Right lung (tissue), 10 donors: ENCODE measurements at places on chromosomes 7 and 10.

DNA sequence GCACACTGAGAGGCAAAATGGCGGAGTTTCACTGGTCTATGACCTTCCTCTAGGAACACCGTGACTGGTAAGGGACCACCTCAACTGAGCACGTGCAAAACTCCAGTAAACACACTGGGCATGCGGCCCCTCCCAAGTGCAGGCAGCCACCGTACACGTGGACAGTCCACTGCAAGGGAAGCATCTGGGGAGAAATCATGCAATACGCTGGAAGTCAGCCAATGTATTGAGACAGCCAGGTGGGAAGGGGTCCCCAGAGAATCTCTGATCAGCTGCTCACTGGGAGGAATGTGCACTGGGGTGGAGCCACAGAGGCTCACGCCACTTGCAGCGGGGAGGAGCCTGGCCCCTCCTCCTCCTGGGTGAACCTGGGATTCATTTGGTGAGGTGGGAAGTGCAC is 49.3 kb downstream of the CFAP46 start:
- no peak for DNase-seq

GRCh38 chr10:73819081-73819480 is 7.7 kb upstream of the NDST2 start:
- DNase-seq: no peak

DNA sequence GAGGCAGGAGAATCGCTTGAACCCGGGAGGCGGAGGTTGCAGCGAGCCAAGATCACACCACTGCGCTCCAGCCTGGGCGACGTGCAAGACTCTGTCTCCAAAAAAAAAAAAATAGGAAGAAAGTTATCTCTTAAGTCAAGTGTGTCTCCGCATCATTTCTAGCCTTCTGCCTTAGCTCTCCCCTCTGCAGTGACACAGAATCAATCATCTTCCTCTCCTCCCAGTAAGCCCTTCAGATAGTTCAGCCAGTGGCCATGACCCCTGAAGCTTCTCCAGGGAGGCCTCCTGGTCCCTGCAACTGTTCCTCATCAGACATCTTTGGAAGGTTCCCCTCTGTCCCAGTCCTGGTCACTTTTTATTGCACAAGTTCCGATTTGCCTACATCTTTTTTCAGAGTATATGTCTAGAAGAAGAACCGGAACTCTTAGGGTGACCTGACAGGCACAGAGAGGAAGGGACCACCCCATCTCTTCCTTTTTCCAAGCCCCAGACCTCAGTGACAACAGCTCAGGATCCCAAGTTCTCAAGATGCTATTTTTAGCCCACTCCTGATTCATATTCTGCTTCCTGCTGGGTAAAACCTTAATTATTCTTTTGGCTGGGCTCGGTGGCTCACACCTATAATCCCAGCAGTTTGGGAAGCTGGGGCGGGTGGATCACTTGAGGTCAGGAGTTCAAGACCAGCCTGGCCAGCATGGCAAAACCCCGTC is 6.6 kb upstream of the RHBDD2 start:
- no peak for DNase-seq

GRCh38 chr10:119872860-119873681 is 428 bp upstream of the MCMBP start:
- DNase-seq: peak; percentile 93

DNA sequence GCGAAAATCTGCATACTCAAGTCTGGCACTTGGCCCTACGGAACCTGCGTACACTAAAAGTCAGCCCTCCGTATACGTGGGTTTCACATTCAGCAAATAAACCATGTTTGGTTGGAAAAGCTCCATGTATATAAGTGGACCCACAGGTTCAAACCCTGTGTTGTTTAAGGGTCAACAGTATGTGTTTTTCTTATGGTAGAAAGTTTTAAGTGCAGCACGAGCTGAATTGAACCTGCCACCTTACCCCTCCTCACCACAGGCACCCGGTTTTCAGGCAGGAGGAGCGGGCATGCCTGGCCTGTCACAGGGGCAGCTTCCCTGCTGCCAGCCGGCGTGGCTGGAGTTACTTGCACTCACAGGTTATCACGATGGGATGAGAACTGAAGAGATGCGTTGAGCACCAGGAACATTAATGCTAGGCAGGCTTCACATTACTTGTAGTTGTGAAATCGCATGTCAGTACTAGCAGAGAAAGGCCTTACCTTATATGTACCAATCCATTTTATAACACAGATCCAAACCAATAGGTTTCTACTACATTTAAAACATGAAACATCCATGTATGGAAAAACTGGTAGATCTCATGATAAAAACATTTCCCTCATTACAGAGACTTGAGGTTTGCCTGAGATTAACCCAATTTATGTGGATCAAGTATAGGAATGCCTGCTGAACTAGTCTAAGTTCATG is 12.9 kb downstream of the INSIG1 start:
- no peak for DNase-seq

GRCh38 chr10:8614054-8614565 is 559.6 kb downstream of the GATA3 start:
- DNase-seq: no peak

DNA sequence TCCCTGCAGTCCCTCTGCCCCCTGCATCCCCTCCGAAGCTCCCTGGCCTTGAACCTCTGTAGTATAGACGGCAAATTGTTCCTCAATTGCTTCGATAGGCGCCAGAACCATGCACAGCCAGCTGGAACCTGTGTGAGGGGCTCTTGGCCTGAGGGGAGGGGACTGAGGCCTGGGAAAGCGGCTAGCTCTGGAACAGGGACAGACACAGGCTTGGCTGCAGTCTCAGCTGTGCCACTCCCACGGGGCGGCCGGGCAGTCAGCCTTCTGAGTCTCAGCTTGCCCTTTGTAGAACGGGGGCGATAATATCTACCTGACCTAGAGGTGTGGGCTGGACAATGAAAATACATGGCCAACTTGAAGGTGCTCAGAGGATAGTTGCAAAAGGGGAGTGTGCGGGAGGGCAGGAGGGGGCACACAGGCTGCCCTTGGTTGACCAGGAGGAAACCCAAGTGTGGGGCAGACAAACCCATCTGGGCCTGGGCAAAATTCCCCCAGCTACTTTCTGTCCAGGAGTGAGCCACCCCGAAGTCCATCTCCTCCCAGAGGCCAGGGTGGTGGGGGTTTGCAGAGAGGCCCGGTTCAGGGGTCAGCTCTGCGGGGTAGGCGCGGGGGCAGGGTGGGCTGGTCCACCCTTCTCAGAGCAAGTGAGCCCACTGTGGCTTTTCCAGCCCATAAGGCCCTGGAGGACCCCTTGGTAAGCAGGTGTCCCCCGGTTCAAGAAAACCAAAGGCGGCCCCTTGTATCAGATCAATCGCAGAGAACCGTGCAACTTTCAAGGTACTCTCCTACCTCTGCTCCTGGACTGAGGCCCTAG is 4.6 kb downstream of the CRYGN start:
- DNase-seq: no peak

DNA sequence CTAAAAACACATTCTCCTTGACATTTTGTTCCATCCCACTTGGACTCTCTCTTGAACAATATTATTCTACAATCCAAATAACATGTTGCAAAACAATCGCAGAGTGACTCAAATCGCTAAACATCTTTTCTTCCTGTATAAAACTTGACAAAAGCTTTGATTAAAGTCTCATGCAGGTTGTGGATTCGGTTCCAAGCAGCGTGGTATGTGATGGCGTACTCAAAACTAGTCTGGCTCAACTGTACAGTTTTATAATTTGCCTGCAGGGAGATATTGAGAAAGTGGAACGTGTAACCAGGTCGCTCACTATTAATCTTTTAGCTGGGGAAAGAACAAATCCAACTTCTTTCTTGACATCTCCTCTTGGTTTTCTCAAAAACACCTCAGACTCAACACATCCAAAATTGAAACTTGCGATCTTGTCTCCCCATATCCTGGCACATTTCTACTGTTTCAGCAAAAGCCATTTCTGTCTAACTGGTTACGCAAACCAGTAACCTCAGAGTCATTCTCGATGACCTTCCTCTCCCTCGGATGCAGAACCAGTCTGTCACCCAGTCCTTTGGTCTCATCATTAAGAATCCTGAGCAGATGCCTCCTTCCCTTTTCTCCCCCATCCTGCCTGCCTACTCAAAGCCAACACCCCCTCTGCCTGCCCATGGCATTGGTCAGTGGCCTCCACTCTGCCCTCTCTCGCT is 100.1 kb downstream of the CACNB2 start:
- DNase-seq: no peak

GRCh38 chr10:123009105-123009820 is 457 bp downstream of the ACADSB start:
- no peak for DNase-seq

DNA sequence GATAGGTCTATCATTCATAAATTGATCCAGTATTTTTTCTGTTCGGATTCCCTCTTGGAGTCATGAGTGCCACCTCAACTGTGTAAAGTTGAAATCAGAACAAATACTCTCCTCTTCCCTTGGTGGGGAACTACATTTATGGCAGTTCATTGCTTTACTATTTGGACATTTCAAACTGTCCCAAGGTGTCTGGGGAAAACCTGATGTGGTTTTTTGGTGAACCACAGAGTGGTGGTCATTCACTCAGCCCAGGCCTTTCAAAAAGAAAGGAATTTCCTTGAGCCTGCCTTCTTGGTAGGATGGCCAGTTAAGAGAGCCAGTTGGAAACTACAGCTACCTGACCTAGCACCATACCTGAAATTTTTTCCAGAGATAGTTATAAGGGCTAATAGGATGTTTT is 59.0 kb downstream of the ABCB1 start:
- DNase-seq: no peak
